Activated T-helper 17 cell treated with anti-CD3 and anti-CD28 coated beads, Interleukin-2, amount 50 U/mL, for 72 hours (primary cell): ENCODE measurements at places on chromosomes 5 and 9. TPM values are rescaled to one million over a fixed set of nuclear protein-coding genes. Genes with fewer than 3 reads are reported as not detected.

GRCh38 chr9:16601991-16602390, 268.5 kb downstream of the BNC2 start:
- no peak for ATAC-seq

DNA sequence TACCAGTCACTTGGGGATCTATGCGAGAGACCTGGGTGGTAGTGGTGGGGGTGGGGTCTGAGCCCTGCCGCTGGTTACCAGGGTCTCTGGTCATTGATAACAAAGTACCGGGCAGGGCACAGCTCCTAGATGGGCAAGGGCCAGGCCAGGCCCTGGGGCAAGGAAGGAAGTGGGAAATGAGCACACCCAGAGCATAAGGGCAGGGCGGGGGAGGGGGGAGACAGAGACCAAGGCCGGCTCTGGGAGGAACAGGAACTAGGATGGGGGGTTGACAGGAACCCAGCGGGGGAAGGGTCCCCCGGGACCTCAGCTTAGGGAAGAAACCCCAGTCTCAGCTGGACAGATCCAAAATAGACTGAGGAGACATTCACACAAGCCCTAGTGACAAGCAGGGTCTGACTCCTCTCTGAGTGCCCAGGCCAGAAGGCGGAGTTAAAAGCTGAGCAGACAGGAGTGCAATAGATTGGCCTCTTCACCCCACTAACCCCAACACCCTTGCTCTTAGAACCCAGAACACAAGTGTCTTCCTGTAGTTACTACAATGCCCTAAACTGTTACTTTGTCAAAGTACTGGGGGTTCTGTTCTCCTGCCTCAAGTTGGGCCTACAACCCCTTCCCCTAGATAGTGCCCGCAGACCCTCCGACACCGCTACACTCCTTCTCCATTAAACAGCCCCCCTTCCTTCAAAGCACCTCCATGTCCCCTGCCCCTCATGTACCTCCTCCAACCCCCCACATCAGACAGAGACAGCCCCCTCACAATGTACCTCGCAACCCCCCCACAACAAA, 628 bp downstream of the ATOSB start:
- ATAC-seq, result no peak

- ATAC-seq, result no peak
Observed at GRCh38 chr9:92121265-92121664, 6.1 kb upstream of the SPTLC1 start.

DNA sequence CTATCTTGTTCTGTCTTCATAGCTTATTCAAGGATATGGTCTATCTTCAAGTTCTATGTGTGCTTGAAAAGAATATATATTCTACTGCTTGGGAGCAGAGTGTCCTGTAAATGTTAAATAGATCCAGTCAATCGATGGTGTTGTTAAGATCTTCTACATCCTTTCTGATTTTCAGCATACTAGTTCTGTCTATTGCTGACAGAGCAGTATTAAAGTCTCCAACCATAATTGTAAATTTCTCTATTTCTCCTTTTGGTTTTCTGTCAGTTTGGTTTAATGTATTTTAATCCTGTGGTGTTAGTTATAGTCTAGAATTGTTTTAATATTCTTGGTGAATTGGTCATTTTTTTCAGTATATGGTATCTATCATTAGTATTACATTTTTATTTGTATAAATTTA, 124.0 kb upstream of the COX7C start:
- ATAC-seq, result no peak

DNA sequence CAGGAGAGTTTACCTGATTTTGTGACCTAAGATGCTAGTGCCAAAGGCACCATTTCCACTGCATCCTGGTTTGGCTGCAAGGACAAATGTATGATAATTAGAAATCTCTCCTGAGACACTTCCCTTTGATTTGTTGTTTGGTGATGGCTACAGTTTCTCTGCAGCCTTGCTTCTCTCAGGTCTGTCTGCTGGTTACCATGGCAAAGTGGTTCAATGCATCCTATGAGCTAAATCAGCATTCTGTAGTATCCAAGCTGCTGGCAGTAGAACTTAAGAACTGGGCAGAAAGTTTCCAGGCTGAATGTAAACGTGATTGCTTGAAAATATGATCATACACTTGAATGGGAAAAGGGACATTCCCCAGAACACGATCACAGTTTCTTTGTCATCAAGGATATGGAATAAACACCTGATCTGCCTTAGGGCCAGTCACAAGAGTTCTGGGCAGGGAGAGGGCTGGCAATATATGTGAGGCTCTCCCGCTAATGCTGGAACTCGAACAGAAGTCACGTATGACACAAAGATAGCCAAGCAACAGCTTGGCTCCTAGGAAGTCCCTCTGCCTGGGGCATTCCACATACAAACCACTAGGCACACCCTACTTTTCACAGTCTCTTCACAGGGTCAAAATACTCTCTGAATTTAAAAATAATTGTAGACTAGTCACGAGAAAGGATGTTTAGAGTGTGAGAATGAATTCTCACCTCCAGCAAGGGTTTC, 138.1 kb upstream of the GRAMD2B start:
- no peak for ATAC-seq

DNA sequence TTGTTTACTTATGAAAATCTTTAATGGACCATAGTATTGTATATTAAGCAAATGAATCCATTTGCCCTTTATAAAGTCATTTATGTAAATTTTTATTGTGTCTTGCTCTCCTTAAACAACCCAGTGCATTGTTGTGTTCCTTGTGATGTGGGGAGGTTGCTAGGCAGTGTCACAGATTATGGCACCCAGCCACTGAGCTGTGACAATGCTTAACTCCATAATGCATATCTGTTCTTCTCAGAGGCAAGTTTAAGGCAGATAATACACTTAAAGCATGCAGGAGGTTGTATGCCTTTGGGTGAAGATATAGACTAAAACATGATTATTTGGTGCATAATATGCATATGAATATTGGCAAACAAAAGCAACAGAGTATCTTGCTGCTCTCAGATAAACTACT, 269.6 kb upstream of the RIOK2 start:
- no peak for ATAC-seq

GRCh38 chr5:157221959-157222358, 41.3 kb downstream of the ITK start:
- no peak for ATAC-seq

- no peak for ATAC-seq
Observed at GRCh38 chr5:95887977-95888376, 65.5 kb upstream of the GLRX start.

GRCh38 chr5:39811381-39811780, 386.6 kb upstream of the DAB2 start:
- no peak for ATAC-seq

- ATAC-seq, result no peak
Observed at GRCh38 chr9:78902051-78902450, 605.1 kb downstream of the PSAT1 start.

GRCh38 chr5:82649943-82650342, 371.8 kb upstream of the RPS23 start:
- no peak for ATAC-seq

The TPPP gene
- 1.4 TPM for total RNA-seq

The HK3 gene
- 0.76 TPM for total RNA-seq

The GABRA1 gene
- not detected for total RNA-seq

The DNAJC25 gene
- total RNA-seq, result 3.8 TPM

The AHRR gene
- 78.1 TPM for total RNA-seq

The NR2F1-AS1 gene
- total RNA-seq, result not detected

The CSF2 gene
- total RNA-seq, result 159 TPM
